Progenitor cell of endocrine pancreas (in vitro differentiated cells): ENCODE measurements at places on chromosomes 16 and 17.

DNA sequence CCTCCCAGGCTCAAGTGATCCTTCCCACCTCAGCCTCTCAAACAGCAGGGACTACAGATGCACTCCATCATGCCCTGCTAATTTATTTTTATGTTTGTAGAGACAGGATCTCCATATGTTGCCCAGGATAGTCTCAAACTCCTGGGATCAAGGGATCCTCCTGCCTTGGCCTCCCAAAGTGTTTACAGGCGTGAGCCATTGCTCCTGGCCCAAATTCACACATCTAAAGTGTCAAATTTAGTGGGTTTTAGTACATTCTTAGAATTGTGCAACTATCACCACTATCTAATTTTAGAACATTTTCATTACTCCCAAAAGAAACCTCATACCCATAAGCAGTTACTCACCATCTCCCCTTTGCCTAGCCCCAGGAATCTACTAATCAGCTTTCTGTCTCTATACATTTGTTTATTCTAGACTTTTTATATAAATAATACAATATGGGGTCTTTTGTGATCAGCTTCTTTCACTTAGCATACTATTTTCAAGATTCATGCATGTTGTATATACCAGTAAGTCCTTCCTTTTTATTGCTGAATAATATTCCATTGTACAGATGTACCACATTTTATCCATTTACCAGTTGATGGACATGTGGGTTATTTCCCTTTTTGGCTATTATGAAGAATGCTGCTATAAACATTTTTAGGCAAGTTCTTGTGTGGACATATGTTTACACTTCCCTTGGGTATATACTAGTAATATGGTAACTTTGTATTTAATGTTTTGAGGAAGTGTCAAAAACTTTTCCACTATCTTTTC lies 25.1 kb upstream of the ITGA2B start:
- no peaks in the 10 kb centered on the region for H3K27me3 ChIP-seq
- H3K27ac ChIP-seq, result no peak overlapping the region
- H3K4me1 ChIP-seq, result no peaks in the 10 kb centered on the region
- no peak overlapping the region for H3K4me3 ChIP-seq
- DNase-seq, result no peak

DNA sequence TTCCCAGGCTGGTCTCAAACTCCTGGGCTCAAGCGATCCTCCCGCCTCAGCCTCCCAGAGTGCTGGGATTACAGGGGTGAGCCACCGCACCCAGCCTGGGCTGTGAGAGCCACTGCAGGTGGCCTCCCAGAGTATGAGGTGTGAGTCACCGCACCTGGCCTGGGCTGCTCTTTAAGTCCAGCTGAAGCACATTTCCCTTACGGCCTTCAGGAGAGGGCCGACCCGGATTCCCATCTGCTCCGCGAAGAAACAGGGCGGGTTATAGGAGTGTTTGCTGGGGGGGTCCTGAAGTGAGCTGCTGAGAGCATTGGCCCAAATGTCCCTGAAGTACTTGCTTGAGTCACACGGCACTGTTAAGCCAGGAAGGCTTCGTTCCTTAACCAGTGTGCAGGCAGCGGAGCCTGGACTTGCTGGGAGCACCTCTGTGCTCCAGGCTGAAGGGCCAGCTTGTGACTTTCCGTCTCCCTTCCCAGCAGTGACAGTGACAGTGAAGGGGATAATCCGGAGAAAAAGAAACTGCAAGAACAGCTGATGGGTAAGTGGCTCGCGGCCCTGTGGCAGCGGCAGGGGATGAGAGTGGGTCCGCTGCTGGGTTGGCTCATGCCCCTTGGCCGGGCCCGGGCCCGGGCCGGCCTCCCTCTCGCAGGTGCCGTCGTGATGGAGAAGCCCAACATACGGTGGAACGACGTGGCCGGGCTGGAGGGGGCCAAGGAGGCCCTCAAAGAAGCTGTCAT lies 7.2 kb downstream of the VPS4A start:
- DNase-seq, result no peak
- no peak overlapping the region for H3K4me3 ChIP-seq
- H3K27me3 ChIP-seq, result no peaks in the 10 kb centered on the region
- peaks cover 21% of the 10 kb centered on the region for H3K36me3 ChIP-seq
- H3K4me1 ChIP-seq, result no peaks in the 10 kb centered on the region

GRCh38 chr17:56142781-56143180 lies 10.5 kb upstream of the ANKFN1 start:
- no peak for DNase-seq
- no peak overlapping the region for H3K4me3 ChIP-seq
- no peak overlapping the region for H3K27ac ChIP-seq
- H3K27me3 ChIP-seq, result peaks cover 10% of the 10 kb centered on the region
- peaks cover 2% of the 10 kb centered on the region for H3K36me3 ChIP-seq

DNA sequence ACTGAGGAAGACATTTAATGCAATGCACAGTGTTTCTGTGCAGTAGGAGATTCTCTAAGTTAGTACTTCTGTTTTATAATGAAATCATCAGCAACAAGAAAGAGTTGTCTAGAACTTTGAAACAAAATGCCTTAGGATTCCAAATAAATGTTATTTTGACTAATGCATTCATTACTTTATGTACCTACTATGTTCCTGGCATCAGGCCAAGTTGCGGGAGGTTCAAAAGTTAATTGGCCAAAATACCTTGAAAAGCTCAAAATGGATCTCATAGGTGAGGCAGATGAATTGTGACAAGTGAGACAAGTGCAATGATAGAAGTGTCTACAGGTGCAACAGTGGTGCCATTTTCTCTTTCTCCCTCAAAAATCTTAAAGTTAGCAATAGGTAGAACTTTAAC lies 289.4 kb downstream of the TOX3 start:
- no peak overlapping the region for H3K4me3 ChIP-seq

- no peak overlapping the region for H3K27ac ChIP-seq
- H3K4me1 ChIP-seq, result peaks cover 24% of the 10 kb centered on the region
- H3K27me3 ChIP-seq, result peaks cover 5% of the 10 kb centered on the region
- peaks cover 1% of the 10 kb centered on the region for H3K36me3 ChIP-seq
These were observed 4.4 kb downstream of the PNPO start for GRCh38 chr17:47945529-47946508.

GRCh38 chr16:85650135-85650843 lies 37.2 kb downstream of the GSE1 start:
- no peaks in the 10 kb centered on the region for H3K27me3 ChIP-seq
- no peak for DNase-seq
- H3K36me3 ChIP-seq, result peaks cover 8% of the 10 kb centered on the region
- peaks cover 5% of the 10 kb centered on the region for H3K4me1 ChIP-seq
- no peak overlapping the region for H3K4me3 ChIP-seq

- no peak for DNase-seq
- H3K27me3 ChIP-seq, result no peaks in the 10 kb centered on the region
- H3K36me3 ChIP-seq, result peaks cover 3% of the 10 kb centered on the region
- H3K4me1 ChIP-seq, result no peaks in the 10 kb centered on the region
- H3K27ac ChIP-seq, result no peak overlapping the region
These were observed 210.4 kb upstream of the CHMP6 start for GRCh38 chr17:80781211-80781610.

GRCh38 chr16:17432901-17433576 lies 37.7 kb downstream of the XYLT1 start:
- no peaks in the 10 kb centered on the region for H3K4me1 ChIP-seq
- H3K36me3 ChIP-seq, result no peaks in the 10 kb centered on the region
- no peak for DNase-seq
- no peaks in the 10 kb centered on the region for H3K27me3 ChIP-seq
- H3K27ac ChIP-seq, result no peak overlapping the region

- no peaks in the 10 kb centered on the region for H3K4me1 ChIP-seq
- no peak overlapping the region for H3K4me3 ChIP-seq
- peaks cover 70% of the 10 kb centered on the region for H3K27me3 ChIP-seq
- H3K36me3 ChIP-seq, result no peaks in the 10 kb centered on the region
- no peak for DNase-seq
These were observed 8.9 kb upstream of the RBFOX3 start for GRCh38 chr17:79619636-79620206.

- no peak overlapping the region for H3K4me3 ChIP-seq
- H3K36me3 ChIP-seq, result no peaks in the 10 kb centered on the region
- H3K4me1 ChIP-seq, result no peaks in the 10 kb centered on the region
These were observed 10.0 kb downstream of the TMEM235 start for GRCh38 chr17:78241277-78242023.

DNA sequence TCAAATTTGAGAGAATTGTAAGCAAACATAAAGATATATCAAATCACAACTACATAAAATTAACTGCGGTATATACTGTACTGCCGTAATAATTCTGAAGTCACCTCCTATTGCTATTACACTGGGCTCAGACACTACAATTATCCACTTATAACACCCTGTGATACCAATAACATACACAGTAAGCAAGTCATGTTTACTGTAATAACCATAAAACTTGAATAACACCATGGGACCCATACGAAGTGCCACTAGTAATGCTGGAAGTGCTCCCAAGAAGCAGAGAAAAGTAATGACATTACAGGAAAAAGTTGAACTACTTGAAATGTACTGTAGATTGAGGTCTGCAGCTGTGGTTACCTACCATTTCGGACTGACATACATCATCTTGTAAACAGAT lies 24.0 kb downstream of the CMC2 start:
- no peak for DNase-seq
- peaks cover 23% of the 10 kb centered on the region for H3K4me1 ChIP-seq
- H3K27me3 ChIP-seq, result no peaks in the 10 kb centered on the region
- no peak overlapping the region for H3K27ac ChIP-seq
- no peak overlapping the region for H3K4me3 ChIP-seq

DNA sequence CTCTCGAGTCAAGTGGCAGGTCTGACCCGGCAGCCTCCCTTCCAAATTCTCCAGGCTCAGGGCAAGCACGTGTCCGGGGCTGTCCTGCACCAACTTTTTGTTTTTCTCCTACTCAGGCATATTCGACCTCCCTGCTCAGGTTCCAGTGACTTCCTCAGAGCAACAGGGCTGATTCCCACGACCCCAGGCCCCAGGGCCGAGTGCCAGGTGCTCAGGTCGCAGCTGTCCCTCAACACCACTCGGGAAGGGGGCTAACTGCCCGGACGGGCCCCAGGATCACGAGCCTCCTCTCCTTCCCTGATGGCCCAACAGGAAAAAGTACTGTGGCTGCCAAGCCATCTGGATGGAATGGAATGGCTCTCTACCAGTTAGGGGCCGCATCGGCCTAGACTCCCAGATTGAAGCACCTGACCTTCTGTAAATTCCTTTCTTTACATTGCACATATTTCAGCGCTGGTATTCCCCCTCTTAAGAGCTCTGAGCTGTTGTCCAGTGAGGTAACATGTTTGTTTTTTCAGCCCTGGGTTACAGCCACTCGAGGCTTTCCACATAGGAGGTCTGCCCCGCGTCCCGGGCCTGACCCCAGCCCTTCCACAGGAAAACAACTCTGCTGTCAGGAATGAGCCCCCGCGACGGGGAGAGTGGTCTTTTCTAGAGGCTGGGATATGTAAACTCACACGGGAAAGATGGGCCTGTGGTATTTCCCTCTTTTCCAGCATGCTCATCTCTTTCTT lies 25.0 kb downstream of the NXN start:
- no peak for DNase-seq
- H3K4me1 ChIP-seq, result peaks cover 20% of the 10 kb centered on the region
- H3K27me3 ChIP-seq, result no peaks in the 10 kb centered on the region
- peaks cover 12% of the 10 kb centered on the region for H3K36me3 ChIP-seq
- H3K4me3 ChIP-seq, result peak overlapping the region; percentile 33

GRCh38 chr16:66521951-66522771 lies 27.8 kb downstream of the TK2 start:
- H3K36me3 ChIP-seq, result peaks cover 4% of the 10 kb centered on the region
- H3K27ac ChIP-seq, result no peak overlapping the region
- no peak for DNase-seq
- H3K27me3 ChIP-seq, result no peaks in the 10 kb centered on the region
- H3K4me1 ChIP-seq, result peaks cover 6% of the 10 kb centered on the region

DNA sequence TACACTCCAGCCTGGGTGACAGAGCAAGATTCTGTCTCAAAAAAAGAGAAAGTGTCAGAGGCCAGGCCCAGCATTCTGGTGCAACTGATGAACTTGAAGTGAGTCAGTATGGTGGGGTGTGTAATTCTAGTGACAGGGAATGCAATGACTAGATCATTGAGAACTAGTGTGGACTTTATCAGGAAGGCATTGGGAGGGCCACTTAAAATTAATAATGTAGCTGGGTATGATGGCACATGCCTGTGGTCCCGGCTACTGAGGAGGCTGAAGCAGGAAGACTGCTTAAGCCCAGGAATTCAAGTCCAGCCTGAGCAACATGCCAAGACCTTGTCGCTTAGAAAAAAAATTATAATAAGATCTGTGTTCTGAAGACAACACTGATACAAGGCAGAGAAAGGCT lies 90.8 kb downstream of the STX8 start:
- H3K4me3 ChIP-seq, result no peak overlapping the region
- H3K27ac ChIP-seq, result no peak overlapping the region
- no peak for DNase-seq
- H3K27me3 ChIP-seq, result no peaks in the 10 kb centered on the region
- peaks cover 2% of the 10 kb centered on the region for H3K4me1 ChIP-seq

DNA sequence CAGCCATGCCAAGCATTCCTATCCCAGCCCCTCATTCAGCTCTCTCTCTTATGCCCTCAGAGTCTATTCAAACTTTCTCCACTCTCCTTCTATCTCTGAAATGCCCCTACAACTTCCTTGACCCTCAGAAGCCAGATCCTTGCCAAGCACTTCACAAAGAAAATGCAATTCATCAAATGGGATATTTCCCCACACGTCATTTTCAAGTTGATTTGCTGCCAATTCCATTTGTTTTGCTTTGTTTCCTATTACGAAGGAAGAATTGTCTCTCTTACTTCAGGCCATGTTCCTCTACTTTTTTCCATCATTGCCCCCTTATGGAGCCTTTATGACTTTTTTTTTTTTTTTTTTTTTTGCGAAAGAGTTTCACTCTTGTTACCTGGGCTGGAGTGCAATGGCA lies 9.2 kb upstream of the ALOX12 start:
- H3K4me3 ChIP-seq, result no peak overlapping the region
- no peaks in the 10 kb centered on the region for H3K36me3 ChIP-seq
- no peak overlapping the region for H3K27ac ChIP-seq
- H3K27me3 ChIP-seq, result no peaks in the 10 kb centered on the region
- no peaks in the 10 kb centered on the region for H3K4me1 ChIP-seq

- no peaks in the 10 kb centered on the region for H3K27me3 ChIP-seq
- peaks cover 13% of the 10 kb centered on the region for H3K4me1 ChIP-seq
- H3K4me3 ChIP-seq, result no peak overlapping the region
- H3K36me3 ChIP-seq, result peaks cover 4% of the 10 kb centered on the region
These were observed 11.6 kb downstream of the AKAP1 start for GRCh38 chr17:57096472-57097202.

GRCh38 chr16:23114131-23114904 lies 34.9 kb downstream of the USP31 start:
- no peaks in the 10 kb centered on the region for H3K27me3 ChIP-seq
- H3K27ac ChIP-seq, result no peak overlapping the region
- DNase-seq, result no peak
- H3K36me3 ChIP-seq, result no peaks in the 10 kb centered on the region
- H3K4me1 ChIP-seq, result no peaks in the 10 kb centered on the region
- no peak overlapping the region for H3K4me3 ChIP-seq
